ENCODE measurements at places on chromosomes 3 and 15. TPM values are rescaled to one million over a fixed set of nuclear protein-coding genes. Genes with fewer than 3 reads are reported as not detected.

DNA sequence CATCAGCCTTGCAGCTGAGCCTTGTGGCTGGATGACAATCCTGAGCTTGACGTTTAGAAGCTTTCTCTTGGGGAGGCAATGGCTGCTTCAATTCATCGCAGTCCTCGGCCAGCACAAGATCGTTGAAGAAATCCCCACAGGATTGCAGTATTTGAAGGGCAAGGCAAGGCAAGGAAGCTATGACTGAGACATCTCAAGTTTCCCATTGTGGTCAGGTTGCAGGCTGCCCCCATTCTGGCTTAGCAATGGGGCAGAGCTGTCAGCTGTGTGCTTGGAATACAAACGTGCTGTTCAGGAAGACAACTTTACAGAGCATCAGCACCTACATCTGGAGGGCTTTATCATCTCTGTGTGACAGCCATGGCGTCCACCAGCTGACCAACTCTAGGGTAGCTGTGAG lies 275.9 kb upstream of the TBL1XR1 start:
- DNase-seq, result peak; percentile 65

DNA sequence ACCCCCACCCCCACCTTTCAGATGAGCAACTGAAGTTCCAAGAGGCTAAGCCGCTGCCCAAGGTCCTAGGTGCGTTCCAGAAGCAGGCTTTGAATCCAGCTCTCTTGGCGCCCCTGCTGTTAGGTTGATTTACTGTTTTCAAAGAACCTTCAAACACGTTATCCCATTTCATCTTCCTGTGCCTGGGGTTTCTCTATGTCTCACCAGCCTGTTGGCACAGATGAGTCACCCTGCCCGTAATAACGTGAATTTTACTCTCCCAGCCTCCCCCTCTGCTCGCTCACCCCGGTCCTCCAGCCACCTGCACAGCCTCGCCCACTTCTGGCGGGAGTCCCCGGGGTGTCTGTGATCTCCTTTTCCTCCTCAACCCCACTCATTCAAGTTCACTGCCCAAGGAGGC lies 13.0 kb upstream of the TSEN2 start:
- DNase-seq, result no peak

DNA sequence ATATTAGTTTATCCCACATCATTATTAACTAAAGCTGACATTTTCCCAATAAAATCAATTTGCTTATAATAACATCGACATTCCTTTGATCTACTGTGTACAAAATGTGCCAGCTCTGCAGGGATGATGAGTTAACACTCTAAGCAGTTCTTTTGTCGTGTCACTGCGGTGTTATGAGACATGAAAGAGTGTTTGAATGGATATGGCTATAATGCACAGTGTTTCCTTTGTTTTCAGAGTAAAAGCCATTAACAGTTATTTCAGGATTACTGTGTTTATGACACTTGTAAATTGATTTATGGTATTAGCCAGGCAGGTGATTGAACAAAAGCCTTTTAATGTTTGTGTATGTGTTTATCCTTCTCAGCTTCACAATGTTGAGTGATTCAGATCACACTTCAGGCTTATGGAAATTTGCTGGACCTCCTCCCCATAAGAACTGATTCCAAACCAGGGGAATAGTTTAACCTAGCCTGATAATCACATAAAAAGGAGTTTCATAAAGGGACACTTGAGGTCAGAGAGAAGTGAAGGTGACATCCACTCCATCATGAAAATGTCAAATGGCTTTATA lies 115.7 kb downstream of the CHL1 start:
- DNase-seq, result no peak

SOX14 gene
- polyA plus RNA-seq, result not detected
